ENCODE measurements at places on chromosomes 2 and 18.

DNA sequence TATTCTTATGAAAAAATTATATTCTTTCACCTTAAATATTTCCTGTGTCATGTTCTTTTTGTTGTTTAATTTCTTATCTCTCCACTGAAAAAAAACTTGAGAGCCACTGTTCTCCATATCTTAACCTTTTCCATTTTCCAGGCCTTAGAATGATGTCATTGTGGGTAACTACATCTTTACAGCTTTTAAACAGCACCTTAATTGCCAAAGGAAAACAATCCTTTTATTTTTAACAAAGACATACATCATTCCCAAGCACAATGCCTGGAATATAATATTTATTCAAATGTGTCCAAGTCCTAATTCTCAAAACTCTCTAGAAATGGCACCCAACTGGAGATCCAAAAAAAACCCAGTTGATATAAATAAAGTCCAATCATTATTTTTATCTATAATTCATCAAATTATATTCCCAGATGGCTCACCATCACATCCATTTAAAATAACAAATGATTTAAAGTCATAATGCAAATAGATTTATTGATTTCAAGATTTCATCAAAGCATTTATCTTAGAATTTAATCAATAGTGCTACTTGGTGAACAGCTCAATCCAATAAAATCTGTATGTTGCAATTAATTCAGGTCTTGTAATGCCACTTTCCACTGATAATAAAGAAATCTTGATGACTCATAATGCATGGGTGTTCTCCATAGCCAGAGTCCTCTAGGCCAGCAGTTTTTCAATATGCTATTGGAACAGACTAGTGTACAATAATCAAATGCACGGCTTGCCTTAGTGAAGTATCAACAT is 107.1 kb upstream of the MAPRE2 start:
- DNase-seq, result no peak

DNA sequence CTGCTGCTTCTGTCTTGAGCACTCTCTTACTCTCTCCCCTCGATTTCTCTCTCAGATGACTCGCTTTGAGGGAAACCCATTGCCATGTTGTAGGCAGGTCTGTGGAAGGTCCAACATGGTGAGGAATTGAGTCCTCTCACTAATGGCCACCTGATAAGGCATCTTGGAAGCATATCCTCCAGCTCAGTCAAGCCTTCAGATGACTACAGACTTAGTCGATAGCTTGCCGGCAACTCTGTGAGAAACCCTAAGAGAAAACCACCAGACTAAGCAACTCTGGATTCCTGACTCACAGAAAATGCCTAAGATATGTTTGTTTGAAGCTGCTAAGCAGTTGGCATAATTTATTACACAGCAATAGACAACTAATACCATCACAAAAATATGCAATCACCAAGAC is 51.2 kb downstream of the WDR75 start:
- no peak for DNase-seq

GRCh38 chr2:192877159-192877558 is 682.4 kb upstream of the TMEFF2 start:
- DNase-seq, result no peak

DNA sequence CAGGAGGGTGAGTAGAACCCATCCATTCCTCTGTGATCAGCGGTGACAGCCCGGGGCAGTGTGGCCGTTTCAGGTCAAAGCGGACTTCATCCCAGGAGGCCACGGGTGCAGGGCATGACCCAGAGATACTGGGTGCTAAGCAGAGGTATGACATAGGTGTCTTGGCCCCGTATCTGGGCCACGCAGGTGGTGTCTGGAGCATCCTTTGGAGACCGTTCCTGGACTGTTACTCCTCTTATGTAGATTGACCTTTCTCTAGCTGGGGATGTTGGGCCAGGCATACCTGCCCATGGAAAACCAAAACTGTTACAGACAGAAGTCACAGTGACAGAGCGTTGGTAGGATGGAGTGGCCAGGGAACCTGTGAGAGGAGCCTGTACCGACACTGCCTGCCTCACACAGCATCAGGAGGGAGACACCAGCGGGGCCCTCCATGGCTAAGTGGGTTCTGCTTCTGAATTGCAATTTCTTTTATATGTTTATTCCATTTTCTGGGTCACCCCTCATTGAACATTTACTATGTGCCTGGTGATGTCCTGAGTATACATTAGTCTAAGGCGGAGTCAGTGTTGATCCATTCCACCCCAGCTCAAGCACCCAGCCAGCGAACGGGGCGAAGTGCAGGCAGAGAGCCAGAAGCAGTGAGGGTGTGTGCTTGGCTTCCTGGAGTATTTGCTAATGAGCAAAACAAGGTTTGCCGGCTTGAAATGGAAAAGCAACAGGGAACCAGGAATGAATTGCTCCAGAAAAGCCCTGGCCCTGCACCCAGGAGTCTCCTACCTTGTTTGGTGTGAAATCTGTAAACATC is 141.7 kb downstream of the SH3RF3 start:
- no peak for DNase-seq

GRCh38 chr18:53147472-53147871 is 807.5 kb downstream of the DCC start:
- no peak for DNase-seq

DNA sequence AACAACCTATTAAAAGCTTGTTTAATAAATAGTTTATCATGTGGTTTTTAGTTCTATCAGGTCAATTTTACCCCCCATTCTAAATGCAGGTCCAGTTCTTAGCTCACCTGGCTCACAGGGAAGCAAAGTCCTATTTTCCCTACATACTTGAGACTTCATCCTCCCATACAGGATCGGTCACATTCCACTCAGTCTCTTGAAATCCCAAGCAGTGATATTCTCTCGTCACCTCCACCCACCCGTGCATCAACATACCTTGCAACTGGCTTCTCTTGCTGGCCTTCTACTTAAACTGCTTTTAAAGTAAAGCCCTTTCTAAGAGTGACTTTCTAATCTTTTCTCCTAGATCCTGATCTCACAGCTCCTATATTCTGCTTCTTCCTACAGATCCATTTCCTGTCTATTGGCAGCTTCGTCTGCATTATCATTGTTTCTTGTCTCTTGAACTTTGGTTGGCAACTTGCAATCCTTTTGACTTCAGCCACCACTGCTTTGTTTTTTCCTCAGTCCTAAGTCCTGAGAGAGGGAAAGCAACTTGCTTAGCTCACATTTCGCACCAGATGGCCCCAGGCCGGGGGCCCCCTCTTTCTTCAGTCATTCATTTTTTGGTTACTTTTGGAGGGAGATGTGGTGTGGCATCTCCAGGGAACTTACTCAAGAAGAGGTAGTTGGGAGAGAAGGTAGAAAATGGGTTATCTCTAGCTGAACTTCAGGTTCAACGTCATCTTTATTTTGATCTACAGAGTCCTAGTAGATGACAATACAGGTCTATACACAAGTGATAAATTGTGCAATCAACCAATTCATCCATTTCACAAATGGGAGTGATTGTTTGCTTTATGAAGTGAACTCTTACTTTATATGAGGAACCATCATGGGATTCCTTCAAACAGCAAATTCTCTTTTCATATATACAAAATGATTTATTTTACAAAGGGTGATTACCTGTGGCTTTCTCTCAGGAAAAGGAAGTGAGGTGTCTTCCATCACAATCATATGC is 23.9 kb upstream of the NCOA1 start:
- no peak for DNase-seq

DNA sequence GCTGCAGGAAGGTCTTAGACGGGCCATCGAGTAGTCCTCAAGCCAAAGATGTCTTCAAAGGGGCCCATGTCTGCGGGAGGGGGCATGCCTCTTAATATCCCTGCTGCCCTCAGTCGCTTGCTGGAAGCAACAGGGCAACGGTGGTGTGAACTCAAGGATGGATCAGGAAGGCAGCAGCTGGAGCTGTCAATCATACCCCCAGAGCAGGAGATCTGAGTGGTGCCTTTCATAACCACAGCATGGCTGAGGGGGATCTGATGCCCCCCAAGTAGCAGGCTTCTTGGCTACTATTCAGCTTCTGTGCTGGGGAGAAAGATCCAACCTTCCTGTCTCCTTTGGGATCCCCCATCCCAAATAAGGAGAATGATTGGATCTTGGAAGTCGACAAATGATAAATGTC is 46.4 kb downstream of the INSIG2 start:
- DNase-seq, result no peak

DNA sequence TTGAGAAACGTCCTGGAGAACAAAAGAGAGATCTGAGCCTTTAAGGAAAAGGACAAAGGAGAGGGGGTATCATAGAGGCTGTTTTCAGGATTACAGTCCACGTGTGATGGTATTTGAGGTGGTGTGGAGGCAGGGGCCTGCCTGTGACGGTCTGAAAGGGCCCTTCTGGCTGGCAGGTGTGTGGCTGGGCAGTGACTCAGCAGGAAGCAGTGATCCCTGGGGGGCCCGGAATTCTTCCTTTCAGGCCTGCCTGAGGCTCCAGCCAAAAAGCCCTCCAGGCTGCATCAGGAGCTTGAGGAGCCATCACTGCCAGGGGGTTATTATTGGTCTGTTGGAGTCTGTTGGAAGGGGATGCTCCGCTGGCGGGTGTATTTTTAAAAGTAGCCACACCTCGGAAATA is 97.2 kb upstream of the TMEM18 start:
- DNase-seq, result no peak

- peak; percentile 35 for DNase-seq
Measured at GRCh38 chr18:3605954-3606443, 156.0 kb downstream of the TGIF1 start.

DNA sequence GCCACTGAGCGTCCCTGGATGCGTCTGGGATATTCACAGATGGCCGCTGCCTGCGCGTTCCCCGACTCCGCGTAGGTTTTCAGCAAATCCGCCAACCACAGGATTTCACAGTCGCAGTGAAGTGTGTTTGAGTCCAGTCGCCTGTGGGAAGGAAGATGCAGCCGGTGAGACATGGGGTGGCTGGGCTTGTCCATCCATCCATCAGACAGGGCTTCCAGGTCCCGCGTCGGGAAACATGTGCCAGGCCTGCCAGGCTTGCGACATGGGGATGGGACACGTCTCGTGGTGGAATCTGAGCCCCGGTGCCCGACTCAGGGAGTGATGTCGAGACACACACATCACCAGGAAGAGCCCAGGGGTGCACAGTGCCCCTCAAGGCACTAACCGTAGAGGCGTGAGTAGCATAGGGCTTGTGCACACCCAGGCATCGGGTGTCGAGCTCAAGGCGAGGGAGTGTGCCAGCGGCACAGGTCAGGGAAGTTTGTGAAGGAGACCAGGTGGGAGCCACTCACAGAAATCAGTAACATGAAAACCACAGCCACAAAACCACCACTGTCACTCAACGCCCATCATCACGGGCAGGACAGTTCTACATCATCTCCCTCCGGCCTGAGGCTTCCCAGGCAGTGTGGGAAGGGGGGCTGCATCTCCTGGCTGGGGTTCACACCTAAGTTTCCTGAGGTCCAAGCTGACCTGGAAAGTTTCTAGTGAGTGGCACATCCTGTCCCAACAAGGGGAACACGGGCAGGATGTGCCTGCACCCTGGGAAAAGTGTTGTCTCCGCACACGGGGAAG is 63.9 kb downstream of the PXDN start:
- no peak for DNase-seq

DNA sequence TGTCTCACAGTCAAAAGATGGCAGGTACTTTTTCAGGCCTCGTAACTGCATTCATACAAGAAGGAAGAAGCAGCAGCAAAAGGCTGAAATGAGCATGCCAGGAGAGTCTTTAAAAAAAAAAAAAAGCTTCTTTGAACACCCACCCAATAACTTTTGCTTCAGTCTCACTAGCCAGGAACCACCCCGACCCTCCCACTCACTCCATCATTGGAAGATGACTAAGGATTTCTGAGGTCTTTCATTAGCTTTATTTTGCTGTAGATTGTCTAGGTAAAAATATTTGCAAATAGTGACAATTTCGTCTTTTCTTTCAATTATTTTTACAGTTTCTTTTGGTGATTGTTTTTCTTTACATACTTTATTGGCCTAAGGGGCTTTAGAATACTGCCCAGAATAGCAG is 37.9 kb downstream of the RBBP8 start:
- DNase-seq, result no peak

DNA sequence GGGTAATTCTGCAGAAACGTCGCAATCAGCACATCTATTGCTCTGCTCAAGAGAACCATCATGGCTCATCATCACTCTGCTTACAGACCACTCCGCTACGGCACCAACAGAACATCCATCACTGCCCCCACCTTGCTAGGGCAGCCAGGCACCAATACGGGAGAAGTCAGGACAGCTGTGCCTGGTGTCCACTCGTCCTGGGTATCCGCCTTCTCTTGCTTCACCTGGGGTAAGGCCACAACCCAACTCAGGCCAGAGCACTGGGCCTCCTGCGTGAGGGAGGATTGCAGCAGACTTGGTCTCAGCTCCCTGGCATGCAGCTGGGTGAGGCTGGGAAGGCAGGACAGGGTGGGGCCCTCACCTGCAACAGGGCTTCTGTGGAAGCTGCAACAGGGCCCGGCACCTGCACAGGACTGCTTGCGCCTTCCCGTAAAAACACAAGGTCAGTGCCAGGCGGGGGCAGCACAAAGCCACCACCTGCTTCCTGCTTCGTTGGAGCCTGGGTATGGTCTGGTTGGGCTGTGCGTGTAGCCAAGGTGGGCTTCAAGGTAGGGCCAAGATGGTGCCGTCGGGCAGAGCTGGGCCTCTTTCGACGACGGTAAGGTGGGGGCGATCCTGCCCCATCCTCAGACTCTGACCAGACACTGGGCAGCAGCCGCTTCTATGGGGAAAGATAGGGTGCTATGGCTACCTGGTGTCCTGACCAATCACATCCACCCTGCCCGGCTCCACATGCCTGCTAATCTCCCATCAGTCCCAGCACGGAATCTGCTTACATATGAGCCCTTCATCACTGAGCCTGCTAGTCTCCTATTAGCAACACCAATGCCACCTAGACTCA is 7.1 kb upstream of the CFAP53 start:
- no peak for DNase-seq

DNA sequence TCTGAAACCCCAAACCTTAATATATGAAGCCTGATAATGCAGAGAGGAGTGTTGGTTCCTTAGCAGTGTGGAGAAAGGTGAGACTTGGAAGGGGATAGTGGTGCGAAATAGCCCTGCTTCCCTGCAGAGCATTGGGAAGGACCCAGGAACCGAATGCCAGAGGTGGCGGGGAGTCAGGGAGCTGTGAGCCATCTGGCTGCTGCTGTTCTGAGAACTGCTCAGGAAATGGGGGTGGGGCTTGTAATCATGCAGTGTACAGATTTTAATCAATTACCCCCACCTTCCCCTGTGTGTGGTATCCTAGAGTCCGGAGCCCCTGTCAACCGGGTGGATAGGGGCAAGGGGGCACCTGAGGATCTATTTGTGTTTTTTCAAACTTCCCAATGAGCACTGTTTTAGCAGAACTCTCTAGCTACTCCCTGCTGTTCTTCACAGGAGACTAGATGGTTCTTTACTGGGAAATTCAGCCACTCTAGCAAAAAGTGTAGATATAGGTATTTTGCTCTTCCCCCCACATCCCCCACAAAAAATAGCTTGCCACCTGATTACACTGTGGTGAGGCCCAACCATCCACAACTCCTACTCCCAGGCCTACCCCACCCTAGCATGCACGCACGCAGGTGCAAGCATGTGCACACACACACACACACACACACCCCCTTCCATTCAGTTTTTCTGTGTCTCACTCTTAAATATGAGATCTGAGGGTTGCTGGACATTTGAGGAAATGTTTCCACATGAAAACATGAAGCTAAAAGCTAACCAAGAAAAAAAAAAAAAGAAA is 30.1 kb upstream of the MBOAT2 start:
- DNase-seq, result no peak
